Endothelial cell of coronary artery (primary cell): ENCODE measurements at places on chromosomes 11 and 22. TPM values are rescaled to one million over a fixed set of nuclear protein-coding genes. Genes with fewer than 3 reads are reported as not detected.

The MS4A4A gene
- not detected in 2 replicates for total RNA-seq

The MEN1 gene
- total RNA-seq, result 15.1 and 19.8 TPM in 2 replicates

The SCARF2 gene
- 11.9 and 17.2 TPM in 2 replicates for total RNA-seq

The PGA3 gene
- total RNA-seq, result 0.09 TPM in 1 of 2 replicates, not detected in the other

The C11orf86 gene
- not detected in 2 replicates for total RNA-seq

The MMP3 gene
- not detected in 2 replicates for total RNA-seq

The USP28 gene
- 29.6 and 31.6 TPM in 2 replicates for total RNA-seq

The ANO9 gene
- total RNA-seq, result 0.09 TPM in 2 replicates

The ROBO4 gene
- 151 and 173 TPM in 2 replicates for total RNA-seq

The IL17REL gene
- under 0.01 TPM in 1 of 2 replicates, not detected in the other for total RNA-seq

The OR10V1 gene
- not detected in 2 replicates for total RNA-seq
